ENCODE measurements at places on chromosomes 7 and 10.

- no peak overlapping the region for H3K27ac ChIP-seq
- DNase-seq = no peak
- no peaks in the 10 kb centered on the region for H3K27me3 ChIP-seq
- H3K4me1 ChIP-seq = no peaks in the 10 kb centered on the region
- H3K4me3 ChIP-seq = no peak overlapping the region
- H3K36me3 ChIP-seq = no peaks in the 10 kb centered on the region
Measured at GRCh38 chr7:81674431-81674830, 95.4 kb downstream of the HGF start.

GRCh38 chr10:70458329-70459060 is 17.0 kb upstream of the NODAL start:
- no peak overlapping the region for H3K27ac ChIP-seq
- peaks cover 3% of the 10 kb centered on the region for H3K4me1 ChIP-seq
- no peaks in the 10 kb centered on the region for H3K36me3 ChIP-seq
- peak; percentile 68 for DNase-seq
- peaks cover 58% of the 10 kb centered on the region for H3K27me3 ChIP-seq

- H3K27me3 ChIP-seq = peaks cover 4% of the 10 kb centered on the region
- H3K27ac ChIP-seq = no peak overlapping the region
- H3K4me1 ChIP-seq = no peaks in the 10 kb centered on the region
- no peak overlapping the region for H3K4me3 ChIP-seq
Measured at GRCh38 chr10:127813290-127813689, 76.3 kb downstream of the FOXI2 start.

- no peaks in the 10 kb centered on the region for H3K4me1 ChIP-seq
- peaks cover 21% of the 10 kb centered on the region for H3K27me3 ChIP-seq
Measured at GRCh38 chr10:1468811-1469210, 268.5 kb downstream of the ADARB2 start.

- no peaks in the 10 kb centered on the region for H3K27me3 ChIP-seq
- no peaks in the 10 kb centered on the region for H3K4me1 ChIP-seq
- DNase-seq = no peak
- no peaks in the 10 kb centered on the region for H3K36me3 ChIP-seq
- H3K4me3 ChIP-seq = no peak overlapping the region
Measured at GRCh38 chr10:54833029-54833428, 32.0 kb upstream of the PCDH15 start.

DNA sequence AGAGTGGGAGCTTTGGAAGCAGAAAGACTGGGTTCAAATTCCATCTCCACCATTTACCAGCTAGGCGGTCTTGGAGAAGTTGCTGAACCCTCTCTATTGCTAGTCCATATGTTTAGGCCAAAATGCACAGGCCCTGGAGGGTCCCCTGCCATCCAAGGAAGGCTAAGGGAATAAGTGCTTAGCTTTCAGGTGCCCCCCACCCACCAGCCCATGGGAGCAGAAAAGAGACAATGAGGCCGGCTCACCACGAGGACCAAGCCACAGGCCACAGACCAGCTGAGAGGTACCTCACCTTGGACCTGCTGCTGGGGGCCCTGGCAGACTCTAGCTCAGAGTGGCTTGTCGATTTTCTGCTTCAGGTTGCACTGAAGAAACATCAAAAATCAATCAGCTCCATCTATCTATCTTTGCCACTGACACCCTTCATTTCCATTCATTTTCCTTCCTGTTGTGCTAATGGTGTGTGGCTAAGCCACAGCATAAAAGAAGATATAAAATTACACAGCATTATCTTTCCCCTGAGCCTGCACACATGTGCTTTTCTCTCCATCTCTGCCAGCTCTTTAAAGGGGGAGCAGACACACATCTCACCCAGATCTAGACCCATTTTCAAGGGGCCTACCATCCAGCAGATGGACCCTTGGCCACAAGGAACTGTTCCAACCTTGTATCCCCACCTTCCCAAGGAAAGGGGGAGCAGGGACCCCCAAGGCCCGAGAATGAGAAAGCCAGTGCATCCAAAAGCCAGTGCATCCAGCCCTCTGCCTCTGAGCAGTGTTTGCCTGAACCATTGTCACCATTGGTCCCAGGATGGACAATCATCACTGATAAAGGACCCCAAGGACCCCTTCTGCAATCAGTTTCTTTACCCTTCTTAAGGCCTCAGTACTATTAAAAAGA is 65.4 kb downstream of the GRID1 start:
- H3K27ac ChIP-seq = no peak overlapping the region
- H3K36me3 ChIP-seq = no peaks in the 10 kb centered on the region
- DNase-seq = no peak
- H3K4me3 ChIP-seq = no peak overlapping the region
- peaks cover 13% of the 10 kb centered on the region for H3K27me3 ChIP-seq
- no peaks in the 10 kb centered on the region for H3K4me1 ChIP-seq

DNA sequence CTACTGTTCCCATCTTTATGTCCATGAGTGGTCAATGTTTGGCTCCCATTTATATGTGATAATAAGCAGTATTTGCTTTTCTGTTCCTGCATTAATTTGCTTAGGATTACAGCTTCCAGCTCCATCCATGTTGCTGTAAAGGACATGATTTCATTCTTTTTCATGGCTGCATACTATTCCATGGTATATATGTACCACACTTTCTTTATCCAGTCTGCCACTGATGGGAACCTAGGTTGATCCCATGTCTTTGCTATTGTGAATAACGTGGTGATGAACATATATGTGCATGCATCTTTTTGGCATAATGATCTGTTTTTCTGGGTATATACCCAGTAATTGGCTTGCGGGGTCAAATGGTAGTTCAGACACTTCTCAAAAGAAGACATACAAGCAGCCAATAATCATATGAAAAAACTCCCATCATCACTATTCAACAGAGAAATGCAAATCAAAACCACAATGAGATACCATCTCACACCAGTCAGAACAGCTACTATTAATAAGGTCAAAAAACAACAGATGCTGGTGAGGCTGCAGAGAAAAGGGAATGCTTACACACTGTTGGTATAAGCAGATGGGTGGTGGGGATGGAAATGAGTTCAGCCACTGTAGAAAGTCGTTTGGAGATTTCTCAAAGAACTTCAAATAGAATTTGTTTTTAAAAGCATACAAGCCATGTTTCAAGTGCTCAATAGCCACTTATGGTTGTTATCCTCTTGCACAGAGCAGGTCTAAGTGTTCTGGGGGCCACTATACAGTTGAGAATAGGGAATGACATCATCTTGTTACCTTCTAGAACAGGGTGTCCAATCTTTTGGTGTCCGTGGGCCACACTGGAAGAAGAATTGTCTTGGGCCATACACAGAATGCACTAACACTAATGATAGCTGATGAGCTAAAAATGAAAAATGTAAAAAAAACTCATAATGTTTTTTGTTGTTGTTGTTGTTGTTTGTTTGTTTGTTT is 23.2 kb upstream of the SDK1 start:
- no peak overlapping the region for H3K4me3 ChIP-seq
- peaks cover 3% of the 10 kb centered on the region for H3K36me3 ChIP-seq
- no peak overlapping the region for H3K27ac ChIP-seq

DNA sequence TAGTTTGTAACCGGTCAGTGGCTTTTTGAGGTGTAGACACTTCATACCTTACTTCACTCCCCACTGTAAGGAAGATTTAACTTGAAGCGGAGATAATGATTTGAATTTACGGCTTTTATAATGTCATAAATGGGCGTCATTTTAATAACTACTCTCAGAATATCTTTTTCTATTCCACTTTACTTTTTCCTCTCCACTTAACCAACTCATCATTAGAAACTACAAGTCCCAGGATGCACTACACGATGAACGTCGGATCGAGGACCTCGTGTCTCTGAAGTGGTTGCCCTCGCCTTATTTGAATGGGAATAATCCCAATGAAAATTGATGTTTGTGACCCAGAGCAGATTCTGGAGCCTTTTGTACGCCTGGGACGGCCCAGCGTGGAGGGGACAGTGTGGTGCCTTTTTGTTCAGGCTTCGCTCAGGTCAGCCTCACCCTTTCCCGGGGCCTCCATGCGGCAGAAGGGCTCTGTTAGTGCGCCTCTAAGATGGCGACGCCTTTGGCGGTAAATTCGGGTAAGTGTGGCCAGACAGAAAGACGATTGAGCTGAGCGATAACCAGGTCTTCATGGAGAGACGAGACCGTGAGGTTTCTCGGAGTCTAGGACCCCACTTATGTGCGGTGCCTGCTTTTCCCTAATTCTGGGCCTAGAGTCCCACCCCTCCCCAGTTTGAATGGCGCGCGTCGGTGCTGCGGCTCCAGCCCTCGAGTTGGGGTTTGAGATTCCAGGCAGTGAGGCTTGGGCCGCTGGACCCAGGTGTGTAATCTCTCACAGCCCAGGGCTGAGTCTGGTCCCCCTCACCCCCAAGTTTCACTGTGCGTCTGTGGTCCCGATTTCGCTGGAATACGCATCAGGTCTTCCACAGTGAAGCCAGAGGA is at the start of gene NUP205:
NUP205 (plus strand) TSS at position 463 of the 882 bp plus-strand sequence; CDS start at position 491, 28 bp downstream.
- peaks cover 4% of the 10 kb centered on the region for H3K27me3 ChIP-seq
- peaks cover 12% of the 10 kb centered on the region for H3K36me3 ChIP-seq
- no peak within 1 kb of the TSS for H3K27ac ChIP-seq

DNA sequence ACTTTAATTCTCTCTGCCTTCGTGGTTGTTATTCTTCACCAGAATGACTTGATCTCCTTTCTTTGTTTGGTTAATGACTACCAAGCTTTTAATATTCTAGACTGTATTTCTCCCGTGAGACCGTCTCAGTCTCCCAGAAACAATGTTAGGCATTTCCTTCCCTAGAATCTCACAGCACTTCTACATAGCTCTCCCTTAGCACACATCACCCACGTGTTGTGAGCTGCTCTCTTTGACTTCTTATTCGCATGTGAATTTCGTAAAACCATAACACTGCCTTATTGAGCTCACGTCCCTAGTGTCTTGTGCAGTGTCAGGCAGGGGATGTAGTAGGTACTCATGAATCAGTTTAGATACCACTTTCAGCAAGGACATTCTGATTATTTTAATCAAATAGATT is 57.5 kb upstream of the MGAM2 start:
- no peaks in the 10 kb centered on the region for H3K4me1 ChIP-seq
- DNase-seq = no peak
- H3K27me3 ChIP-seq = peaks cover 5% of the 10 kb centered on the region
- H3K36me3 ChIP-seq = no peaks in the 10 kb centered on the region
- no peak overlapping the region for H3K27ac ChIP-seq

DNA sequence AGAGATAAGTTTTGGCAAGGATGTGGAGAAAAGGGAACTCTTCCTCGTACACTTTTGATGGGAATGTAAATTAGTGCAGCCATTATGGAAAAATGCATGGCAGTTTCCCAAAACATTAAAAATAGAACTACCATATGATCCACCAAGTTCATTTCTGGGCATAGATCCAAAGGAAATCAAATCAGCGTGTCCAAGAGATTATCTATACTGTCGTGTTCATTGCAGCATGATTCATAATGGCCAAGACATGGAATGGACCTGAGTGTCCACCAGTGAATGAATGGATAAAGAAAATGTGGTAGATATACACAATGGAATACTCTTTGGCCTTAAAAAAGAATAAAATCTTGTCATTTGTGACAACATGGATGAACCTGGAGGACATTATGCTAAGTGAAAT is 70.3 kb upstream of the RSU1 start:
- H3K27ac ChIP-seq = no peak overlapping the region
- H3K36me3 ChIP-seq = peaks cover 2% of the 10 kb centered on the region
- H3K4me3 ChIP-seq = no peak overlapping the region
- peaks cover 16% of the 10 kb centered on the region for H3K4me1 ChIP-seq
- DNase-seq = no peak

GRCh38 chr10:67790534-67791408 is 47.2 kb downstream of the DNAJC12 start:
- H3K4me1 ChIP-seq = peaks cover 42% of the 10 kb centered on the region
- peak overlapping the region; percentile 61 for H3K4me3 ChIP-seq
- no peaks in the 10 kb centered on the region for H3K27me3 ChIP-seq
- H3K27ac ChIP-seq = peak overlapping the region; percentile 99
- DNase-seq = peak; percentile 64
- peaks cover 7% of the 10 kb centered on the region for H3K36me3 ChIP-seq

DNA sequence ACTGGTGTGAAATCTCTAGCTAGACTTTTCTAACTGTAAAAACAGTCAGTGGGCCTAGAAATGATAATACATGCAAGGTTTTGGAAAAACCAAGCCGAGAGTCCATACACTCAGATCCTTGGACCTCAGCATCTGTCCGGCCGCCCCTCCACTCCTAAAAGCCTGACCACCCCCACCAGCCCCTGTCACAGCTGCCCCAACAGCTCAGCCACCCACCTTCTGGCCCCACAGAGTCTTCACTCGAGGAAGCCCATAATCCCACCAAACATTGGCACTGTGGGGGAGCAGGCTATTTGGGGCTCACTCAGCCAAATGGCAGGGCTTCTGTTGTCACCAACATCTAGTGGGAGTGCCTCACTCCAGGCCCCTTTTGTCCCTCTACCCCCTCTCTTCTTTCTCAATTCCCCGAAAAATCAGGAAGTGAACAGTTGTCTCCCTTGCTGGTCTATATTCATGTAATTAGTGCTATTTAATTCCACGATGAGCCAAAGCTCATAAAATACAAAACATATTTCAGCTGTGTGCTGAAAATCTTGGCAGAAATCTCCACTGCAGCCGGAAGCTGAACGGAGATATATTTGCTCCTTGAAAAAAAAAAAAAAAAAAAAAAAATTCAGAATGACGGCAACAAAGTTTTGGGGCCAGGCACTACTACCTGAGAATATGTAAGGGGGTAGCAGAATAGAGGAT is 55.5 kb downstream of the PLXNA4 start:
- H3K36me3 ChIP-seq = no peaks in the 10 kb centered on the region
- H3K4me1 ChIP-seq = no peaks in the 10 kb centered on the region
- H3K27ac ChIP-seq = no peak overlapping the region
- H3K27me3 ChIP-seq = no peaks in the 10 kb centered on the region

Measured in activated naive CD8-positive, alpha-beta T cell treated with anti-CD3 and anti-CD28 coated beads for 36 hours (primary cell).